Natural killer cell (primary cell): ENCODE measurements at places on chromosomes 3 and 15. TPM values are rescaled to one million over a fixed set of nuclear protein-coding genes. Genes with fewer than 3 reads are reported as not detected.

- no peak for DNase-seq
Measured at GRCh38 chr3:128360705-128361271, 105.9 kb downstream of the DNAJB8 start.

- no peak for DNase-seq
Measured at GRCh38 chr3:123870033-123870432, 14.1 kb downstream of the MYLK start.

DNA sequence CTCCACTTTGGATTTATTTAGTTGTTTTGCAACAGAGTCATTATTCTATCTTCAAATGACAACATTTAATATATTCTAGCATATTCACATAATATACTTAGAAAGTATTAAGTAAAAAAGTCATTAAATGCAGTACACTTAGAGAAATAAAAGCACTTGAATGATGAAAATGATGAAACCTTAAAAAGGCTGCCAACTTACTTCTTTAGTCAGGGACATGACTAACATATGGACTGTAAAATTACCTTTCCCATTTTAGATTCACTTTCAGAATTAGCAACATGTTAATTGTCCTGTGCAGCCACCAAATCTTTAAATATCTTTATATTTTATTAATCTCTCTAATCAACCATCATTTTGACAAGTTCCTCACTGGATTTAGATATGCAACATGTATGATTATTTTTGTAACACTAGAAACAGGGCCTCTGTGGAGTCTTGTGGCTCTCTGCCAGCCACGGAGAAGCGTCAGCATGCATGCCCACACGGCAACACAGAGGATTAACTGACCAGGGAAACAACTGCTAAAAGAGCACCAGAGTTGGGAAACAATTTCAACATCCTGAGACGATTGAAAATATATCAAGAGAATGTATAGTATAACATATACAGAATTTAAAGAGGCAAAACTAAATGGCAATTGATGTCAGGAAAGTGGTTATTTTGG, 95.7 kb downstream of the ANO10 start:
- DNase-seq = no peak

DNA sequence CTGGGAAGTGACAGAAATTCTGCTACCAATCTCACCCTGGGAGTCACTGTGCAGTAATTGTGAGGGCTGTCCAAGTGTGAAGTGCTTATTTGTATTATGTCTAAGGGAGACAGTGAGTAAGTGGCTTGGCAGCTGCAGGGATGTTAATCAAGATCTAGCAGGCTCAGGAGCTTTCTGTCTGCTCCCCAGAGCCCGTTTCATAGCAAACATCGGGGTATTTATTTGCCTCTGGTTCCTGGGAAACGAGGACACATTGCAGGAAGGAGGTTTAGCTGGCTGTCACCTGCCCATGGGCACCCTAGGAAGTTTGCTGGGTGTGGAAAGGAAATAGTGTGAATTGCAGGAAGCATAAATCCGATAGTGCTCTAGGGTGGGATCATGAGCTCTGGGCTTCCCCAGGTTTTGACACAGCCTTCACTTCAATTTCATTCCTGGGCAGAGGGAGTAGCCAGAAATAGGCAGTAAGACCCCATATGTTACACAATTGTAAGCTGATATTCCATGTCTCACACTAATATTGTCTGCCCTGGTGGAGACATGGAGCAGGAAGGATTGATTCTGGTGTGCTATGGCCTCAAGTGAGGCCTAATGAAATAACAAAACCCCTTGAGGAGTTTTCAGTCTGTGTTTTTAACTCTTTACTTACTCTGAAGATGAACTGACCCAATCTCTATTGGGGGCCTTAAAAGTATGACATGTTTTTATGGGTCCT, 74.1 kb upstream of the MITF start:
- DNase-seq = no peak

- DNase-seq = no peak
Measured at GRCh38 chr3:106245400-106245799, 376.6 kb upstream of the CBLB start.

GRCh38 chr15:78088773-78089080, 3.6 kb upstream of the SH2D7 start:
- DNase-seq = no peak

- DNase-seq = no peak
Measured at GRCh38 chr15:91668370-91668769, 185.1 kb upstream of the SLCO3A1 start.

- no peak for DNase-seq
Measured at GRCh38 chr3:4976109-4976508, 3.1 kb upstream of the BHLHE40 start.

The TAGLN3 gene
- not detected for total RNA-seq

- no peak for DNase-seq
Measured at GRCh38 chr3:10927551-10927950, 65.0 kb upstream of the SLC6A1 start.
